ENCODE measurements at places on chromosomes 7 and 10.
A peak's percentile ranks its signal among the peaks of the same experiment; 100 is the strongest.

GRCh38 chr10:100033766-100034418 is 24.1 kb upstream of the DNMBP start:
- DNase-seq, result no peak

DNA sequence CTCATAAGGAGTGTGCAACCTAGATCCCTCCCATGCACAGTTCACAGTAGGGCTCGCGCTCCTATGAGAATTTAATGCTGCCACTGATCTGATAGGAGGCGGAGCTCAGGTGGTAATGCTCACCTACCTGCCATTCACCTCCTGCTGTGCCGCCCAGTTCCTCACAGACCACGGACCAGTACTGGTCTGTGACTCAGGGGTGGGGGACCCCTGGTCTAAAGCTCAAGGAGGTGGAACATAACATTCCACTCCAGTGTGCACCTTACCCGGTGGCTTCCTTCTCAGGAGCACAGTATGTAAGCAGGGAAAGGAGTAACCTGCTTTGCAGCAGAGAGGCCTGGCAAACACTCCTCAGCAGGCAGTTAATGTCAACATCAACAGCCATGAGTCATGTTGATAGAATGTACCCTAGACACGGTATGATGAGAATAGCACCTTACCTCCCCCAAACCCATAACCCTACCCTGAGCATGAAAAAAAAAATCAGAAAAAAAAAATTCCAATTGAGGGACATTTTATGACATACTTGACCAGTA is 273.5 kb downstream of the FGFR2 start:
- DNase-seq, result no peak

DNA sequence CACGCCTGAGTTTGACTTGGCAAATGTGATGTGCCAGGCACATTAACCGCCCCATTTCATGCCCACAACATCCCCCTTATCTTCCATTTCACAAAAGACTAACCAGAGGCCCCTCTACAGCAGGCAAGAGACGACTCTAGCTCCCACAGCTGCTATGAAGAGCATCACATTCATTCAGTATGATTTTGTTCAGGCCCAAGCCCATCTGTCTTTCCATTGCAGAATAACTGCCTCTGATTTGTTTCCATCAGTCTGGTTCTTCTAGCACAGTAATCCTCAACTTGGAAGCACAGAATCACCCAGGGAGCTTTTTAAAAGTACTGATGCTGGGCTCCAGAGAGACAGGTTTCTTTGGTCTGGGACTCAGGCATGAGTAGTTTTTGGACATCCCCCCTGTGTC is 169.7 kb downstream of the NEURL1 start:
- DNase-seq, result no peak

DNA sequence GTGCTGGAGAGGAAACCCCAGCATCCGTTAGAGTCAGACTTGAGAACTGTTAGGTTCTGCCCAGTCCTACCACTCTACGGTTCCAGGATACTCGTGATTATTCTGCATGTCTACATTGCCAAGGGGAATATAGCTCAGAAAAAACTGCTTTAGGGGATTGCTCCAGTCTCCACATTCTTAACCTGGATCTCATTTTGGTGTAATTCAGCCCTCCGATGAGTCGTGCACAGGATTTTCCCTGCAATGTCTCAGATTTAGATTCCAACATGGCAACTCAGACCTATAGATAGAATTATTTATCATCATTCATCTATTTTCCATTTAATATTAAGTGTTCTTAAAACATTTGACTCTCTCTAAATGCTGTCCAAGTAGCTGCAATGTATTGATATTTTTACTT is 121.1 kb upstream of the ZEB1 start:
- no peak for DNase-seq

GRCh38 chr7:44077681-44078091 is 4.6 kb downstream of the POLM start:
- DNase-seq, result no peak

GRCh38 chr7:1317646-1318045 is 85.0 kb downstream of the UNCX start:
- no peak for DNase-seq

DNA sequence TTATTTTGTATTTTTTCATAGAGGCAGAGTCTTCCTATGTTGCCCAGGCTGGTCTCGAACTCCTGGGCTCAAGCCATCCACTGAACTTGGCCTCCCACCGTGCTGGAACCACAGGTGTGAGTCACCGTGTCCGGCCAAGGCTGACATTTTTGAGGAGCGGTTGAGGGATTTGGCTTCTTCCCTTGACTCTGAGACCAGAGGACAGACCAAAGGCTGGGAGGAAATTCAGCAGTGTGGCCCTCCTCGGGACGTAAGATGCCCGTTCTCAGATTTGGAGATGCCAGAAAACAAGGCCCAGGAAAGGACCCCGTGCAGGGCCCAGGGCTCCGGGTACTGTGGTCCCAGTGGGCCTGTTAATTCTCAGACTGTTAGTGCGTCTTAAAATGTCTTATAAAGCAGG is 146.2 kb downstream of the WDR37 start:
- DNase-seq, result no peak

- no peak for DNase-seq
These were observed 460.0 kb upstream of the NRP1 start for GRCh38 chr10:33794460-33794859.

GRCh38 chr7:144127714-144128334 is 4.8 kb downstream of the OR2A14 start:
- DNase-seq, result peak; percentile 66

- DNase-seq, result no peak
These were observed 35.1 kb downstream of the MXI1 start for GRCh38 chr10:110242511-110242910.

GRCh38 chr7:27235387-27236311 is 7.0 kb upstream of the EVX1 start:
- no peak for DNase-seq

- no peak for DNase-seq
These were observed 4.6 kb downstream of the TRAPPC14 start for GRCh38 chr7:100153708-100154535.

GRCh38 chr7:127251465-127252376 is 1.0 kb downstream of the GRM8 start:
- DNase-seq, result no peak

- DNase-seq, result no peak
These were observed 260.8 kb downstream of the SKAP2 start for GRCh38 chr7:26603631-26604030.

- DNase-seq, result no peak
These were observed 7.7 kb downstream of the CTBP2 start for GRCh38 chr10:125152450-125153368.

GRCh38 chr7:18063149-18063901 is 35.7 kb upstream of the PRPS1L1 start:
- DNase-seq, result no peak

DNA sequence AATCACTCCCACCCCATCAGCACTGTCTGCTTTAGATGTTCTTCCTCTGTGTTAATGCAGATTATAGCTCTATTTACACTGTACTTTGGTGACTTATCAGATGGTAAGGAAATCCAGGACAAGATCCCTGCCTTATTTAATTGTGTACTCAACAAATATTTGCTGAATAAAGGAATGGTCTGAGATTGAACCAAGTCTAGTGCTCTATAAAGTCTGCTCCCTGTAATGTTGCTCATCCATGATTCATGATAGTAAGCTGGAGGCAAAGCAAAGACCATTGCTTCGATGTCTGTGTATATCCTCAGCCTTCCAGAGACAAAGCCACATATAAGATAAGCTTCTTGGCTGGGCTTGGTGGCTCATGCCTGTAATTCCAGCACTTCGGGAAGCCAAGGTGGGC is 33.5 kb downstream of the PLCE1 start:
- no peak for DNase-seq

DNA sequence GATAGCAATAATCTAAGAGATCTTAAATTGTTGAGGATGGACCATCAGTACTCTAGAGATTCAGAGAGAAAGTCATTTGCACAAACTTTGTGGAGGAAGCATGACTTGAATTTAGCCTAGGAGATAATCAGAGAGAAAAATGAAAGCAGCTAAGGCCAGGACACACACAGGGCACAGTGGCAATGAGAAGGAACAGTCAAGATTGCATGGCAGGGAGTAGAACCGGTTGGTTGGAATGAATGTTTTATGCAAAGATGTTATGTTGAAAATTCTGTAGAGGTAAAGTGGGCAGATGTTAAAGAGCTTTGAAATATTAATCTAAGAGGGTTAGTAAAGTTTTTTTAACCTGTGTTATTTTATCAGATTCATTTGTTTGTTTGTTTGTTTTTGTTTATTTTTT is 521.8 kb downstream of the GATA3 start:
- no peak for DNase-seq

DNA sequence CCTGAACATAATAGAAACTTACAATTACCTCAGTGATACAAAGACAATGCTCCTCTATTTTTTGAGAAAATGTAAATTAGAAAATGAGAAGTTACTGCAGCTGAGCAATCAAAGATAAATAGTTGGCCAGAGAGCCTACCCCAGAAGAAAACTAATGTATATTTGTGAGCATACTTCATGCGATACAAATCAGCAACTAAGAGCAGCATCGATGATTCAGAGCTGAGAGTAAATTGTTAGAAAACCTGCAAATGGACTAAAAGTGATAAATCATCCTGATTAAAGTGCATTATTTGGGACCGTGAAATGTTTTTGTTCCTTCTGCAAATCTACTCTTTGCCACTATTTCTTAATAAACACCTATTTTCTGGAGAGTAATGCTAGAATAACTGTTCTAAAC is 285.7 kb downstream of the PPP1R3A start:
- DNase-seq, result no peak

DNA sequence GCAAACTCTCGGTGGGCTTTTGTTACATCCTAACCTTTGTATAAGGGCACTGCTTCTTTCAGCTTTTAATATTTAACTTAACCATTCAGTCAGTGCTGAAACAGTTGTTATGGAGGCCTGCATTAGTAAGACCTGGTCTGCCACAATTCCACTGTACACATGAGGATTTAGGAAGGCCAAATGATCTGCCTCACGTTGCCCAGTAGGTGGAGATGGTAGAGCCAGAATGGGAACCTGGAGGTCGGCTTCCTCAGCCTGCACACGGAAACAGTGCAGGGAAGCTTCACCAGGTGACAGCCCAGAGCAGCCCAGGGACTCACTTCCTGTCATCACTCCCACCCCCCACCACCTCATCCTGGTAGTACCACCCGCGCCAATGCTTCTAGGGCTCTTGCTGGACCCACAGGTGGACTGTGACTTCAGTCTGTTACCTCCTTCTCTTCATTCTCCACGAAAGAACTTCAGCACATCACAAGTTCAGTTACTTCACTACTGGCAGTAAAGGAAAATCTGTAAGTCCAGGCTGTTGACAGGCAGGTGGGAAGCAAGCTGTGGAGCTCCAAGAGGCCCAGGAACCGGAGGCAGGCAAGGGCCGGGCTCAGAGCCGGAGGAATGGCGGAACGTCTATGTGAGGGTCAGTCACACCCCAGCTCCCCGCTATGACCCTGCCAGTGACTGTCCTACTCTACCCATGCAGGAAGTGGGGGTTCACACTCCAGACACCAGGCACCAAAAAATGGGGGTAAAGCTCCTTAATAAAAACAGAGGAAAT is 480.3 kb upstream of the C7orf33 start:
- DNase-seq, result no peak

DNA sequence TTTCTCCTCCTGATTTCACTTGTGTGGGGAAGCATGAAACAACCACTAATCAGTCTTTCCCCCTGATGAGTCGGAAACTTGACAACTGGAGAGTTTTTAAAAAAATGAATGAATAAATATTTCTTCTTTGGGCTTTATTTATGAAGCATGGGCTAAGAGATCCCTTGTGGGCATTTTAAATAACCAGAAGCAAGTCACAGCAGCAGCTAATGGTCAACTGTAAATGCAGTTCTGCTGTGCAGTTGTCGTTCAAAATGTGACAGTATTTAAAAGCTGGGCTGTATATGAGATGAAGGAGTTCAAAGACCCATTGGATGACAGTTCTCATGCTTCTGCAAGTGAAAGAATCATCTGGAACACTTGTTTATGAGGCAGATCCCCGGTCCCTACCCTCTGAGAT is 54.1 kb downstream of the STEAP1B start:
- no peak for DNase-seq

DNA sequence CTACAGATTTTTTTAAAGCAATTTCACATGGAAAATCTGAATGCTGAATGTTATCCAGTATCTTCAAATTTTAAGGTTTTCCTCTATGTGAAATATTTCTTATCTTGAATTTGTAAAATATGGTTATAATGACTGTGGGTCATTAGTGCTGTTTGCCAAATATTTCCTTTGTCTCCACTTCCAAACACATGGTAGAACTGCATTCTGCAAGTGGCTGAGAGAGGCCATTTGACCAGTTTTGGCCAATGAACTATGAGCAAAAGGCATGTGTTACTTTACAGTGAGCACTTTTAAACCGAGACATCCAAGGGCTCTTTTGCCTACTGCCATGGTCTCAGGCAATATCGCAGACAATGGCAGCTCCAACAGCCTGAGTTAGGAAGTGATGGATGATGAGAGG is 117.2 kb upstream of the RSU1 start:
- no peak for DNase-seq

GRCh38 chr7:41699516-41699915 is 3.4 kb downstream of the INHBA start:
- DNase-seq, result no peak

GRCh38 chr7:70678621-70679251 is 453.2 kb upstream of the GALNT17 start:
- no peak for DNase-seq

- DNase-seq, result no peak
These were observed 32.9 kb downstream of the MPP7 start for GRCh38 chr10:28269842-28270456.

GRCh38 chr7:25459057-25459456 is 230.8 kb upstream of the NPVF start:
- no peak for DNase-seq

DNA sequence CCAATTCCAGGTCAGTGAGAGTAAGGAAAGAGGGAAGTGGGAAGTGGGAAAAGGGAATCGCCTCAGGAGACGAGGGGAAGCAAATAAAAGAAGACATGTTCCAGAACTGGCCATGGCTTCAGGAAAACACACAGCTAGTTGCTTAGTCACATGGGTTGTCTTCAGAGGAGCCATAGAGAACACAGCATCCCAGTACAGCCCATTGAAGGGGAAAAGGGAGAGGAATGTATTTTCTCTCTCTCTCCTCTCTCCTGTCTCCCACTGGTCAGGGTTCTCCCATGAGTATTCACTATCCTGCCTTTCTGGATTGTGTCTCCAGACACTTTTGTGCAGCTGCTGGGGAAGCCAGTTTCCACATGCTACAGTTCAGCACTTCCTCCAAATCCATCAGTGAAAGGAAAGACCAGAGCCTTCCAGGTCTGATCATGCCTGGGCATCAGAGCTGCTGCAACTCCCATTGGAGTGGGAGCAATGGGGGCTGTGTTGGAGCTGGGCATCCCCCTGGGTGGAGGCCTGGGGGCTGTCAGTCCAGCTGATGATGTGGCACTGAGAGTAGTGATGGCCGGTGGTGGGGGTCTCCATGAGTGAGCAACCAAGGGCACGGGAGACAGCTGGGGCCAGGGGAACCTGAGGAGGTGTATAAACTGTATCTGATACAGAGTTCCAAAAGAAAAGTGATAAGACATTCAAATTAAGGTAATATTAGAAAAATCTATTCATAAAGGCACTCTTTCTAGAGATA is 38.6 kb downstream of the MAP3K8 start:
- no peak for DNase-seq
